ENCODE measurements at places on chromosomes 16 and 17.

DNA sequence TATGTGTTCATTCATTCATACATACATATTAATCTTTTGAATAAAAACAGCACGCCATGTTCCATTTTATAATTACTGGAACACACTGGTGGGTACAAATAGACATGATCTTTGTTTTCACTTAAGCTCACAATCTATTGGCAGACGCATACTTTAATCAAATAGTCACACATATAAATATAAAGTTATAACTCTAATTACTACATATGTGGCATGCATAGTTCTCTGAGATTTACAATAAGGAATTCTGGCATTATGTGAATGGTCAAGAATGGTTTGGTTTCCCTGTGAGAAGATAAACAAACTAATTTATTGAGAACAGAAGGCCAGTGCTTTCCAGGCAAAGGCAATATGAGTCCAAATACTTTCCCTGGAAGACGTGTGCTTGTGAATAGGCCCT lies 576.2 kb downstream of the CDH8 start:
- no peak for DNase-seq

DNA sequence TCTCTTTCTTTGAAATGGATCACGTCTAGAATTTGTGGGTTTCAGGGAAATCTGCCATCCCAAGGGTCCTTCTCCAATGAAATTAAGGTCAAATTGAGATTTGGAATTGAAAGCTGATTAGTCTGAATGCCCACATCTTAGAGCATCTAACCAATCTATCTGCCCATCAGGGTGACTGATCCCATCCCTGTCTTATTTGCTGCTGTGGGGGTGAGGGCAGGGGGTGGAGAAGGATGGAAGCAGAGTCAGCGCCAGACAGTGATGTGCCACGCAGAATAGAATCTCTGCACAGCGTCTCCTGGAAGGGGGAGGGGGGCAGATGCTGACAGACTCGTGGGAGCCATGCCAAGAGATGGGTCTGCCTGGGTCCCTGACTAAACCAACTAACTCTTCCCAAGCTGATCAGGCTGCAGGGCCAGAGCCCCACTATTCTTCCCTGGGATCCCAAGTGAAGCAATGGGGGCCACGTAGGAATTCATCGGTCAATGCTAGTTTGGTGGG lies 32.1 kb downstream of the CDK5RAP3 start:
- DNase-seq, result no peak

- no peak for DNase-seq
Measured at GRCh38 chr16:1620391-1620790, 8.2 kb downstream of the CRAMP1 start.

- DNase-seq, result peak; percentile 90
Measured at GRCh38 chr17:80575057-80575875, 30.6 kb downstream of the RPTOR start.

DNA sequence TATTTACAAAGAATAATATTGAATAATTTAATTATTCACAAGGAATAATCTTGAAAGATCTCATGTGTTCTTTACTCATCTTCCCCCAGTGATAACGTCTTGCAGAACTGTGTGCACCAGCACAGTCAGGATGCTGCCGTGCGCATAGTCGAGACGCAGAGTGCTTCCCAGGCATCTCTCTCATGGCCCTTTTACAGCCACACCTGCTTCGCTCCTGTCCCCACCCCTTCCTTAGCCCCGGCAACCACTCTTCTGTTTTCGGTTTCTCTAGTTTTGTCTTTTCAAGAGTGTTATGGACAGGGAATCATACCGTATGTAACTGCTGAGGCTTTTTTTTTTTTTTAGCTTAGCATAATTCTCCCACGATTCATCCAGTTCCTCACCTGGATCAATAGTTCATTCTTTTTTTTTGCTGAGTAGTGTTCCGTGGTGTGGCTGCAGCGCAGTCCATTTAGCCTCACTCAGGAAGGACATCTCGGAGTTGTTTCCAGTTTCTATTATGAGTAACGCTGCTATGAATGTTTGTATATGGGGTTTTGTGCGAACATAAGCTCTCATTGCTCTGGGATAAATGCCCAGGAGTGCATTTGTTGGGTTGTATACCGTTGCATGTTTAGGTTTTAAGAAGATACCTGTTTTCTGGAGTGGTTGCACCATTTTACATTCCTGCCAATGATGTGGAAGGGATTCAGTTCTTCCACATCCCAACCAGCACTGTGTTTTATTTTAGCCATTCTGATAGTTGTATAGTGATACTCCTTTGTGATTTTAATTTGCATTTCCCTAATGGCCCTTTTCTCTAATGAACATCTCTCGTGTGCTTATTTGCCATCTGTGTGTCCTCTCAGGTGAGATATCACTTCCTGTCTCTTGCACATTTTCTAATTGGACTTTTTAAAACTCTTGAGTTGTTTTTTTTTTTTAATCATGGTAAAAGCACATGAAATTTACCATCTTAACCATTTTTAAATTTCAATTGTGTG lies 47.6 kb downstream of the SEC14L1 start:
- DNase-seq, result no peak

DNA sequence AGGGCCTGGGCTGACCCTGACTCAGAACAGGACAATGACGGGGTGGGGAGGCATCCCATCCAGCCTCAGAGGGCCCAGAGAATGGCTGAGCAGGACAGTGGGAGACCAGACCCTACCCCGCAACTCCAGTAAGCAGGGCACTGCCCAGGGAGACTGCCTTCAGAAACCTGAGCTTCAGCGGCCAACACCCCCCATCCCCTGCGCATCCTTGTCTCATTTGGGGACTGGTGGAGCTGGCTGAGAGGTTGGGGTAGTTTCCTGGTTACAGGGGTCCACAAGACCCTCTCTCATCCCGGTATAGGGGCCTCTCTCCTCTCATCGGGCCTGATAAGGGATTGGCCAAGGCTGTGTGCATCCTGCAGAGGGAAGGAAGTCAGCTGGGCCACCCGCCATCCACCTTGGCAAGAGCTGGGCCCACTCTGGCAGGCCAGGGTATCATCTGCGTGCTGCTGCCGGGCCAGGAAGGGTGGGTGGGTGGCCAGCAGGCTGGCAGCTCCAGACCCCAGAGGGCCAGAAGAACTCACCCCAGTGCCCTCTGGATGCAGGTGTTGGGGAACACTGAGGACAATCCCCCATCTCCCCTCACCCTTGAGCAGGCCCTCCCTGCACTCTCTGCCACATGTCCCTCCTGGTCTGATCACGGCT lies 229.1 kb downstream of the KATNIP start:
- no peak for DNase-seq

GRCh38 chr16:14629612-14629918 lies 495 bp downstream of the PARN start:
- DNase-seq, result no peak

- DNase-seq, result no peak
Measured at GRCh38 chr17:31385428-31386285, 5.8 kb upstream of the RAB11FIP4 start.

DNA sequence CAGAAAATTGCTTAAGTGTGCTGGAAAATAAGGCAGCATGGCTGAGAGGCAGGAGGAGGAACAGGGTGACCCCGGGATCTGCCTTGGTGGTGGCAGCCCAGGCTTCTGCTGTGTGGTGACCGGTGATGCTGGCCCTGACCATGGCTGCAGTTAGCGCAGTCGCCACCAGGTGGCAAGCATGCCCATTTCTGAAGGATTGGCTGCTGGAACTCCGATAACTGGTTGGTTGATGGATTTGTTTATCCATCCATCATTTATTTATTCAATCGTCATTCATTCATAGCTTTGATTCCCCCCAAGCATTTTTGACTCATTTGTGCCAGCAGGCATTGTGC lies 29.1 kb upstream of the ITGA3 start:
- DNase-seq, result peak; percentile 85

DNA sequence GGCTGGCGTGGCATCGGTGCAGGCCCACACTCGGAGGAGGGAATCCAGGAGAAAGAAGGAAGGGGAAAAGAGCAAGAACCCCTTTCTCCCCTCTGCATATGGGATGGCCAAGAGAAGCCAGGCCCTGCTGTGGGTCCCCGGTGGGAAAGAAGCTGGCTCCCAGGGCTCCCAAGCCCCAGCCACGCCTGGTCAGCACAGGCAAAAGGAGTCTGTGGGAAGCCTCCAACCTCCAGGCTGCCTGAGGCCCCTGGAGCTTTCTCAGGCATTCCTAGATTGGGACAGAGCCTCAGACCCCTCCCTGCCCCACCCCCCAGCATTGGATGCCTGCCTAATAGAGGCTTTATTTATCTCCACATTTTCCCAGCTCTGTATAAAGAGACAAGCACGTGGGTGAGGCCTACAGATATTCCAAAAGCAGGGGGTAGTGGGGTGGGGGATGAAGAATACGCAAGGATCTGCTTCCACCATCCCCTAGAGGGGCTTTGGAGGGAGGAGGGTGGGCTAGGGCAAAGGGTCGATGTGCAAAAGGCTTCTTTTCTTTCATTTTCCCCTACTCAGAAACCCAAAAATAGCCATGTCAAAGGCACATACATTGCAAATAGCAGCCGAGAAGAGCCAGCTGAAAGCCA lies 56.4 kb downstream of the MPRIP start:
- DNase-seq, result no peak

GRCh38 chr17:80649672-80650330 lies 105.2 kb downstream of the RPTOR start:
- DNase-seq, result no peak

DNA sequence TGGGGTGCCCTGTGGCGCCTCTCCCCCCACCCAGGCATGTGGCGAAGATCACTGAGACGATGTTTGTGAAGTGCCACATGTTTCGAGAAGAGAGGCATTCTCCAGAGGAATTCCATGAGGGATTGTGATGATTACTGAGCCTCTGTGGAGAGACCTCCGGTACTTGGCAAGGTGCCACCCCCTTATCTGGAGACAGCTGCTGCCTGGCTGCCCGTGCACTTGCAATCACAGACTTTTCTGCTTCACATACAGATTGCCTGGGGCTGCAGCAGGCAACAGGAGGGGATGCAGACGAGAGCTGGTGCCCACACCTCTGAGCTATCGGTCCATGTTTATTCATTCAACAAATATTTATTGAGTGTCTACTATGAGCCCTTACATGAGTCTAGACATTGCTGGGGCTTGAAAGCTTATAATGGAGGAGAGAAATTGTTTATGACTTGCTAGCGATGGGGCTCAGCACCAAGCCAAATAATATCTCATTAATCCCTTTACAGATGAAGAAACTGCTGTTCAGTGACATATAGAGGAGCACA lies 317.2 kb upstream of the ZFHX3 start:
- no peak for DNase-seq

- no peak for DNase-seq
Measured at GRCh38 chr17:18963126-18964017, 11.4 kb downstream of the SLC5A10 start.

DNA sequence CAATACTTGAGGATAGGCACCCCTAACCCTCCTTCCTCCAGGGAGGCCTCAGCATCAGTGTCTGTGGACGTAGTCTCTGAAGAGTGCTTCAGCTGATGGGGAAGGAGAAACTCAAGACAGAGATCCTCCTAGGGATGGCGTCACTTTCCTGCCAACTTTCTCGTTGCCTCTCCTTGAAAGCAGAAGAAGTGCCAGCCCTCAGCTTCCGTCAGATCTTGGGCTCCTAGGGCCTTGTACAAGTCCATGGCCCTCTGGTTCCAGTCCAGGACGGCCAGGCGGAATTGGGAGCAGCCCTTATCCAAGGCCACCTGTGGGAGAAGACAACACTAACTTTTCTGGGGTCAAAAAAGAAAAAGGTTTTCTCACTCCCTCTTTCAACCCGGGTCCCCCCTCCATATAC lies 1.3 kb downstream of the SAT2 start:
- DNase-seq, result no peak
